ENCODE measurements at places on chromosomes 11 and 22.

DNA sequence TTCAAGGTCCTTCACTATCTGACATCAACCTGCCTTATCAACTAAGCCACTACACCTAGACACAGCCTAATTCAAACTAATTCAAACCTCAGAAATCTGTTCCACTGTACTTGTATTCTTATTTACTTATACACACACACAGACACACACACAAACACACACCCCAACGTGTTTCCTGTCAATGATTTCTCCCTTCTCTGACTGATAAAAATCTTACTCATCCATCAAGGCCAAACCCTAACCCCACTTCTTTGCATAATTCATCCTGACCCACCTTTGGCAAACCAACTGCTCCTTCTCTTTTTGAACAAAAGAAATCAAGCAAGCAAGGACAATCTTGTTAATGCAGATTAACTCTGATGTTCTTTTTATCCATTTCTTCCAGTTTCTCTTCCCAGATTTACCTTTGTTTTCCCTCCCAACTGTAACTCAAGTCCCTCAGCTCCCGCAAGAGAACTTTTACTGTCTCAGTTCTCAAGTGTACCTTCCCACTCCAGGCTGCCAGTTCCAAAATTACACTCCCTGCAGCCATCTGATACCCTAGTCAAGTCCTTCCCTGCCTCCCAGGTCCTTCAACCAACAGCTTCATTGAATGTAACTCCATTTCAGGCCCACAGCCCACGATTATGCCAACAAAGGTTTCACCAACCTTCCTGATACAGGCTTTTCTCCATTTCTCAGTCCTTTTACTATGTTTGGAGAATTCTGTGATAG, 78.3 kb downstream of the PAK1 start:
- DNase-seq: no peak

GRCh38 chr11:102415304-102415916, 37.2 kb downstream of the TMEM123 start:
- DNase-seq: no peak

DNA sequence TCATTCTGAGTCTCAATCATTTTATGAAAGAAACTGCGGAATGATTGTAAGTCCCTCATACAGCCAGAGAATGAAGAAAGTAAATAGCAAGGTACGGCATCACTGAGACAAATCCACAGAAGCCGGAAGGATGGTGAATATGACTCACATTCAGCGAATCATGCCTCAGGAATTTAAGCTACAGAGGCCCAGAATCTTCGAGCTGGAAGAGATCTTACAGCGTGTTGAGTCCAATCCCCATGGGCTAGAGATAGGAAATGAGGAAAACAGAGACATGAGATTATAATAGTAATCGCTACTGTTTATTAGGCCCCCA, 173.2 kb downstream of the KIF18A start:
- no peak for DNase-seq

DNA sequence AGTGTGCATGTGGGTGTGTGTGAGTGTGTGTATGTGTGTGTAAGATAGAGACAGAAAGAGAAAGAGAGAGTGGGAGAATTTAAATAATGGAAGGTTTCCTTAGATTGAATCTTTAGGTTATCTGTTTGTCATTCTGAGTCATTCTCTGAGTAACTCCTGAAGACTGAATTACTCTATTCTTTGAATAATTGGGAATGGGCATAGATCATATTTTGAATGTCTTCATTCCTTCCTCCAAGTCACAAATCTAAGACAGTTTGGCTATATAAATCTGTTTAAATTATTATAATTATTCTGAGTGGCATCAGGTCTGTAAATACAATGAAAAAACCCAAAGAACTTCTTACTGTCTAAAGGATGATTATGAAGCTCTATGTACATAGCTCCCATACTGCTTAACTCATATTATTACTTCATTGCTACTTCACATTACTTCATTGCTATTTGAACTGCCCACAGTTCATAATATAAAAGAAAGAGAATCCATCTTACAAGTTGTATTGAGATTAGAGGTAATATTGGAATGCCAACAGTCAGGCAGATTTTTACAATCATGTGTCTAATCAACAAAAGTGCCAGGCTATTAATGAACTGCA, 346.6 kb upstream of the CCDC179 start:
- DNase-seq: no peak

DNA sequence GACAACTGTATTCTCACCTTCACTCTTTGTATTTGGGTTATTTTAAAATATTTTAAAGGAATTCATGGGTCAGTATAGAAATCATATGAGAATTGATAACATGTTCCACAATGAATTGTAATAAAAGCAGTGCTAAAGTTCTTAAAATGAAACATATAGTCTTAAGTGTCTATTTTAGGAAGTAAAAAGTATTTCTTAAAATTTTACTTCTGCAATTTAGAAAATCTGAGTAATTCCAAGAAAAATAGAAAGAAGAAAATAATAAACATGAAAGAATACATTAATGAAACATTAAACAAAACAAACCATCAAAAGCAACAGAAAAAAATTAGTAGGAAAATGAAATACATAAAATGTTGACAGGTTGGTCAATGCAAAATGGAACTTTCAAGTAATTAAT, 332.4 kb downstream of the ETS1 start:
- no peak for DNase-seq

All from activated CD4-positive, CD25-positive, alpha-beta regulatory T cell treated with anti-CD3 and anti-CD28 coated beads, Interleukin-2, amount 50 U/mL, for 16 hours (primary cell).